Bronchial smooth muscle cell (primary cell): ENCODE measurements at places on chromosomes 12 and 14. TPM values are rescaled to one million over a fixed set of nuclear protein-coding genes. Genes with fewer than 3 reads are reported as not detected.

Gene RDH16
- total RNA-seq: 0.16 and 0.17 TPM in 2 replicates

Gene TMTC1
- total RNA-seq: 15.2 and 28.7 TPM in 2 replicates

Gene TMEM106C
- total RNA-seq: 34.8 and 63.4 TPM in 2 replicates

Gene DDHD1
- total RNA-seq: 10.1 and 12.1 TPM in 2 replicates

Gene CIDEB
- total RNA-seq: 1.3 and 1.4 TPM in 2 replicates

Gene TMTC2
- 15.9 and 18.7 TPM in 2 replicates for total RNA-seq

Gene EPYC
- not detected in 2 replicates for total RNA-seq

Gene PLEKHD1
- under 0.01 TPM in 2 replicates for total RNA-seq

Gene KRT78
- not detected in 2 replicates for total RNA-seq

Gene FAM222A
- total RNA-seq: under 0.01 and 0.09 TPM in 2 replicates

Gene CARMIL3
- total RNA-seq: under 0.01 and 0.17 TPM in 2 replicates

Gene LRRC9
- total RNA-seq: not detected in 2 replicates

Gene TAS2R50
- 1.5 and 1.7 TPM in 2 replicates for total RNA-seq

Gene KRT75
- total RNA-seq: not detected in 2 replicates

Gene RD3L
- not detected in 2 replicates for total RNA-seq

Gene POMT2
- 4.7 and 5.9 TPM in 2 replicates for total RNA-seq

Gene LYZ
- not detected in 2 replicates for total RNA-seq

Gene PPP1R1A
- total RNA-seq: not detected in 2 replicates

Gene NFATC4
- 74.6 and 97.9 TPM in 2 replicates for total RNA-seq

Gene TRAF3
- total RNA-seq: 13.4 and 23.3 TPM in 2 replicates

Gene TEDC1
- total RNA-seq: 1.5 and 2.4 TPM in 2 replicates

Gene MGAT4C
- total RNA-seq: not detected in 2 replicates

Gene SLC5A8
- not detected in 2 replicates for total RNA-seq

Gene FNTB
- total RNA-seq: 5.9 and 6.6 TPM in 2 replicates

Gene PLEK2
- 2.6 and 6.5 TPM in 2 replicates for total RNA-seq

Gene OVCH1
- total RNA-seq: under 0.01 TPM in 2 replicates

Gene VRTN
- total RNA-seq: under 0.01 TPM in 1 of 2 replicates, not detected in the other

Gene HAL
- under 0.01 TPM in 1 of 2 replicates, not detected in the other for total RNA-seq

Gene SLC41A2
- 16.7 and 33.1 TPM in 2 replicates for total RNA-seq

Gene FIGNL2
- total RNA-seq: 0.09 and 0.16 TPM in 2 replicates

Gene PLA2G1B
- total RNA-seq: 0.17 TPM in 1 of 2 replicates, not detected in the other

Gene IFI27
- 11.0 and 13.4 TPM in 2 replicates for total RNA-seq

Gene NACA
- total RNA-seq: 1,375 and 1,523 TPM in 2 replicates
